ENCODE measurements at places on chromosomes 13 and 19.

- no peak for DNase-seq
These were observed 52.5 kb downstream of the C1QTNF9 start for GRCh38 chr13:24361852-24362366.

- no peak for DNase-seq
These were observed 8.5 kb upstream of the MARCHF2 start for GRCh38 chr19:8404391-8405151.

DNA sequence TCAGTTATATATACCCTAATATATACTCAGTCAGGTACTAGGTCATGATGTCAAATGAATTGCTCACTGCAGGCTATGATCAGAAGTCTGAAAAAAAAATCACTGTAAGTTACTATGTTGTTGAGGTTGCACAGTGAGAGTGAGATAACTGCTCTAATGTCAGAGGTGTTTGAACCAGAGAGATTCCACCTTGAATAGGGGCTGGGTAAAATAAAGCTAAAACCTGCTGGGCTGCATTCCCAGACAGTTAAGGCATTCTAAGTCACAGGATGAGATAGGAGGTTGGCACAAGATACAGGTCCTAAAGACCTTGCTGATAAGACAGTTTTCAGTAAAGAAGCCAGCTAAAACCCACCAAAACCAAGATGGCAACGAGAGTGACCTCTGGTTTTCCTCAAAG, 10.2 kb downstream of the EPSTI1 start:
- no peak for DNase-seq

DNA sequence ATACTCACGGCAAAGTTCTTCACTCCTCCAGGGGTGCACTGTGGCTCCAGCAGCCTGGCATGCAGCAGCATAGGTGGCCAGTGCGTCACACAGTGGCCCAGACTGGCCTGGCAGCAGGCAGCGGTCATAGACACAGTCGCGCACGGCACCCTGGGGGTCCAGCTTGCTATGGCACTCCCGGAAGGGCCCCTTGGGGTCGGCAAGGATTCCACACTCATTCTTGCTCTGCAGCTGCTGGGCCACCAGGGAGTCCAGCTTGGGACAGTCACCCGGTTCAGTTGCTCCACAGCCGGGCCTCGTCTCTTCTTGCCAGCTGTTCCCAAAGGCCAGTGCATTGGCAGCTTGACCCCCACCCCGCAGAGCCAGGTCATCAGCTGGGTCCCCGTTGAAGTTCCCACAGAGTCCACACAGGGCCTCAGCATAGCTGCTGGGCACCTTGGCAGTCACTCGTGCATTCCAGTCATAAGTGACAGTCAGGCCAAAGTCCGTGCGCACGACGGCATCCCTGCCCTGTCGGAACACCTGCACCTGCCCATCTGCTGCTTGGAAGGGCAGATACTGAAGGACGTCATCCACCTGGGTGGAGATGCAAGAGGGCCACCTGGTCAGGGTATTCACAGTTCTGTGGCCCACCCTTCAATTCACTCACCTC, 20.6 kb downstream of the FCGBP start:
- no peak for DNase-seq

- DNase-seq, result peak; percentile 13
These were observed at the start of gene SLC8A2 for GRCh38 chr19:47471733-47472457. TSS of gene SLC8A2 (minus strand) at chr19:47471893. CDS start at chr19:47466403, 5,490 bp downstream.
